Inflammatory macrophage (primary cell): ENCODE measurements at places on chromosomes 13 and 19.
A peak's percentile ranks its signal among the peaks of the same experiment; 100 is the strongest.

DNA sequence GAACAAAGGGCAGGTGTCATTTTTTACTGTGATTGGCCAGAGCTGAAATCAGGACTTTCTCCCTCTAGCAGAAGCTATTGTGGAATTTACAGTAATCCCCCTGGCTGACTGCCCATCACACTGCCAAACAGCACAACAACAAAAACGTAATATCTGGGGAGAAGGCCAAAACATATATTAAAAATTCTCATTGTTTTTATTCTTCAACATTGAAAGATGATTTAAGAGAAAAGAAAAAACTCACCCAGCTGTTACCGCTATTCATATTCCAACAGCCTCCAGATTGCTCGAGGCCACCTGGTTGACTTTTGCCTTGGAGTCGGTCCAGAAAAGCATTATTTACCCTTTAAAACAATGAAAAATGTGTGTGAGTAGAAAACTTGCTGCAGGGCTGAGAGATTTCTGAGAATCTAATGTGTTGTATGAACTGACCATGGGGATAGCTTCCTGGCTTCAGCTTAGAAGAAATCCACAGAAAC, 97.2 kb downstream of the EPSTI1 start:
- no peak for DNase-seq

DNA sequence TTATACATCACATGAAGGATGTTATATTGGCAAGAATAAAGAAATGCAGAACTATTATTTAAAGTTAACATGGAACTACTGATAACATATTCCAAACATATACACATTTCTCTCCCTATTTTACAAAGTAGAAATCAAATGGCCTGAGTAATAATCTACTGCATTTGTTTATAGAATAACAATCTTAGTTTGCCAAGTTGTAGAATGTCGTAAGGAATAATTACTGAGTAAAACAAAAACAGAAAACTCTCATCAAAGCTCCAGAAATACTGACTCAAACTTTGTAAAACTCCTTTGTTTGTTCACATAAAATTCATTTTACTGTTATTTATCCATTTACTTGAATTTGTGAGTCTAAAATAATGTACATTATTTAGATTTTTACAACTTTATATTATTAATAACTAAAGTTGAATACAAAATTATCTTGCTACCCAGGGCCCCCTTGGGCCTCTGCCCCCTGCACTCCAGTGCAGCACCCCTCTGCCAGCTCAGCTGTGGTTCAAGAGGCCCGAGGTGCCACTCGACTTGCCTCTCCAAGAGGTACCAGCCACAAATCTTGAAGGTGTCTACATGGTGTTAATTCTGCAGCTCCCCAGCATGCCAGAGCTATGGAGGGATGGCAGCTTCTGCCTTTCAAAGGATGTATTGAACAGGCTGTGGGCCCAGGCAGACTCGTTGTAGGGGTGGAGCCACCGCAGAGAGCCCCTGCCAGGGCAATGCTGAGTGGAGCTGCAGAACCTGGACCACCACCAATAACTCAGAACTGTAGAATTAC, 2819.7 kb downstream of the PCDH9 start:
- DNase-seq, result no peak

DNA sequence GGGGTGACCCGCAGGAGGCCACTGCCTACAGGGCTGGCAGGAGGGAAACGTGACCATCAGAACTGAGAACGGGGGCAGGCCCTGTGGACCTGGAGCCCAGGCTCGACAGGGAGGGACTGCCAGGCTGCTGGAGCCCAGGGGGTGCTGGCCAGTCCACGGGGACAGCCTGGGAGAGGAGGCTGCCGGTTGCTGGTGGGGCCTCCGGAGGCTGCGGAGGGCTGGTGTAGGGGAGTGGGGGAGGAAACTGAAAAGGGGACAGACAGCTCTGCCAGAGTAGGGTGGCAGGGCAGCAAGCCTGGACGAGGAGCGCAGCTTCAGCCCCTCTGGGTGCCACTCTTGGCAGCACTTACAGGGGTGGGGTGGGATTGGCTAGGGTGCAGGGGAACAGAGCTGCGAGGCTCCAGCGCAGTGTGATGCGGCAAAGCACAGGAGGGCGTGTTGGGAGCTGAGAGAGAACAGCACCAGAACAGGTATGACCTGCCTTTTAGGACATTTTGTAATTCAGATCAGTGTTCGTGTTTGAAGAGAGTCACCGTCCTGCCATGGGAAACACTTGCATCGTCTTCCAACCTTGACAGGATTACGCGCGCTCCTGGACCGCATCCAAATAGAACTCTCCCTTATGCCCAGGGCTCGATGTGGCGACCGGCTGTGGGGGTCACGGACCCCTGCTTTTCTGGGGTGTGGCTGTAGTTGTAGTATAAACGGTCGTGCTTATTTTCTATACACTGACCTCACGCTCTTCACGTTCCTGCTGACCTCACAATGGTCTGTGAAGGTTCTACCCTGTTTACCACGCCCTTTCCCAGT, 19.9 kb upstream of the ARHGEF7 start:
- no peak for DNase-seq

- DNase-seq, result no peak
These were observed 384.9 kb upstream of the ZNF507 start for GRCh38 chr19:31960474-31960873.

- DNase-seq, result no peak
These were observed 42.8 kb downstream of the RNF6 start for GRCh38 chr13:26179344-26179743.

DNA sequence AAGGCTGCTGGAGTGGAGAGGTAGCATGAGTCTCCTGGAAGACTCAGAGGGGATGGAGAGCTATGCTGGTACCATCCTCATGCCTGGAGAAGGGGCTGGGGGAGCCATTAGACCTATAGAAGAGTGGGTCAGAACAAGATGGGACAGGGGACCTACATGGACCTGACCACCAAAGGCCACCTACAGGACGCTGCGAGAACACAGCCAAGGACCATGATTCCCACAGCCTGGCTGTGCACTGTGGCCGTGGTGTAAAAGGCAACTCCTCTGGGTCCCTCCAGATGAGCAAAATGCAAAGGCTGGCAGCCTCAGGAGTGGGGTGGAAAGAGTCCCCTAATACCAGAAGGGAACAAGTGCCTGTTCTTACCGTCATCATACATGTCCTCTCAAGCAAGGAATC, 216.2 kb downstream of the SLC7A1 start:
- DNase-seq, result no peak

DNA sequence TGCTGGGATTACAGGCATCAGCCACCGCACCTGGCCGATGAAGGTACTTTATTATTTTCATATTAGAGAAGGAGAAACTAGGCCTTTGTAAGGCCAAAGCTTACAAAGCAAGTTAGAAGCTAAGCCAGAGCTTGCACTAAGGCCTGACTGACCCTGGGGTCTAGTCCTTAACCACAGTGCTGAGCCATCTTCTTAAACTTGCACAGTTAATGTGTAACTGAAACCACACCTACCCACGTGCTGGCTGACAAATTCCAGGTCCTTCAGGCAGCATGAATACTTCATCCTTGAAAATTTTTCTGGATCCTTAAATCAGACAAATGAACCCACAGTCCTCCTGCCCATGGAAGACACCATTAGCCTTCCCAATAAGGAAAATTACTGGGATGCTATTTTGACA, 880.6 kb downstream of the UQCRFS1 start:
- DNase-seq, result no peak

DNA sequence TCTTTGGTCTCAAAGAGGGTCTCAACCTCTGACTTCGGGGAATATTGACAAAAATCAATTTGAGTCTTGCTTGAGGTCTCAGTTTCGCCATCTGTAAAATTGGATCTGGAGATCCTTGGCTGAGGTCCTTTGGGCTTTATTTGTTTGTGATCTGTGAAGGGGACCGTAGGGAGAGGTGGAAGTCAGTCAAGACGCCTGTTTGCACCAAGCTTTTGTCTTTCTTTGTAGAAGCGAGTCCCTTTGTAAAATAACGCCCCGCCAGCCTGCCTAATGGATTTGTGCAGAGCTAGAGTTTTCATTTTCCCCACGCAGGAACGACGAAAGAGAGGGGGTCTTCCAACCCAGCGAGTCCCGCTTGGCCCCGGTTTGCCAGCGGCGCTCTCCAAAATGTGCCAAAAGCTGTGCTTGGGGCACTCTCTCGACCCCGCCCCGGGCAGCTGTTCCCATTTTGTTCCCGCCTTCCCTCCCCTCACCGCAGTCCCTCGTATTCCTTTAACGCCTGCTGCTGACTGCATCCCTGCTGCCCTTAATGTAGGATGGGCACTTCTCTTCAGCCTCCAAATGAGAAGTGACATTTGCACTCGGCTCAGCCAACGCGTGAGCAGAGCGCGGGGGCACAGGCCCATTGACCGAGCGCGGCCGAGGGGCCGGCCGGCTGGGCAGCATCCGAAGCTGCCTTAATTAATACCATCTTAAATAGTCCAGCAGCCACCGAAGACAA, 13.0 kb downstream of the ZIC5 start:
- DNase-seq, result no peak

GRCh38 chr13:79686441-79686840, 205.5 kb downstream of the NDFIP2 start:
- DNase-seq, result no peak

GRCh38 chr19:23999821-24000610, 85.3 kb downstream of the ZNF726 start:
- DNase-seq, result no peak

GRCh38 chr13:100363874-100364273, 224.7 kb downstream of the GGACT start:
- DNase-seq, result no peak

- no peak for DNase-seq
These were observed 665.6 kb upstream of the ARGLU1 start for GRCh38 chr13:107233541-107233940.

DNA sequence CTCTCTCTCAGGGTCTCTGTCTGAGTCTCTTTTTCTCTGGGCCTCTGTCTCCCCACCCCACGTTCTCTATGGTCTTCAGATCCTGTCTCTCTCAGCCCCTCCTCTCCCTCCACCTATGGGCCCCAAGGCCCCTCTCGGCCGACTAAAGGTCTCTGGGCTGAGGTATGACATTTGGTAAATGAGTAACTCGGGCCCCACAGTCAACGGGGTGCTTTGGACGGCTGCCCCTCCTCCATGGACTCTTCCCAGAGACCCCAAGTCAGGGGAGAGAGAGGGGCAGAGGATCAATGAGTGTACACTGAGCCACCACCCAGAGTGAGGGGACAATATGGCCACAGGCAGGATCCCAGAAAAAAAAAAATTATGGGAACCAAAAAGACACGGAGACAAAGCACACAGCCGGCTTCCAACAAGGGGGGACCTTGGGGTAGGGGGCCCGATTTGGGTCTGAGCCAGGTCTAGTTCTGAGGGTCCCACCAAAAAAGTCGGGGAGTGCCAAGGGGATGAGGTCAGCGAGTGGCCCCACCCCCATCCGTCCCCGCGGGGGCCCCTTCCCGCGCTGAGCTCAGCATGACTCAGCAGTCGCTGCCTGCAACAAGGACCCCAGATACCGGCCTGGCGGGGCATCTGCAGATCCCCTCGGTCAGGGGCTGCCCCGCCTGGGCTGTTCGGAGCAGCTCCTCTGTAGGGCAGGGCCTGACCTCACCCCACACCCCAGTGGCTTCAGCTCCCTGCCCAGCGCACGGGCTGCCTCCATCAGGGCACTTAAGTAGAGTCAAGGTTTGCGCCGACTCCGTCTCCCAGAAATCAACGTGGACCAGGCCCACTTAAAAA, 1.5 kb upstream of the FTL start:
- peak; percentile 46 for DNase-seq

DNA sequence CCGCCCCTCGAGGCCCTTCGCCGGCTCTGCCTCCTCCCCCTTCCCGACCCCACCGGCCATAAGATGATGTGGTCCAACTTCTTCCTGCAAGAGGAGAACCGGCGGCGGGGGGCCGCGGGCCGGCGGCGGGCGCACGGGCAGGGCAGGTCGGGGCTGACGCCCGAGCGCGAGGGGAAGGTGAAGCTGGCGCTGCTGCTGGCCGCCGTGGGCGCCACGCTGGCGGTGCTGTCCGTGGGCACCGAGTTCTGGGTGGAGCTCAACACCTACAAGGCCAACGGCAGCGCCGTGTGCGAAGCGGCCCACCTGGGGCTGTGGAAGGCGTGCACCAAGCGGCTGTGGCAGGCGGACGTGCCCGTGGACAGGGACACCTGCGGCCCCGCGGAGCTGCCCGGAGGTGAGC, 1.4 kb downstream of the CACNG6 start:
- DNase-seq, result no peak

- DNase-seq, result no peak
These were observed 615.8 kb downstream of the DIAPH3 start for GRCh38 chr13:59547950-59548349.

GRCh38 chr19:51263808-51264207, 12.9 kb downstream of the SIGLECL1 start:
- DNase-seq, result no peak

DNA sequence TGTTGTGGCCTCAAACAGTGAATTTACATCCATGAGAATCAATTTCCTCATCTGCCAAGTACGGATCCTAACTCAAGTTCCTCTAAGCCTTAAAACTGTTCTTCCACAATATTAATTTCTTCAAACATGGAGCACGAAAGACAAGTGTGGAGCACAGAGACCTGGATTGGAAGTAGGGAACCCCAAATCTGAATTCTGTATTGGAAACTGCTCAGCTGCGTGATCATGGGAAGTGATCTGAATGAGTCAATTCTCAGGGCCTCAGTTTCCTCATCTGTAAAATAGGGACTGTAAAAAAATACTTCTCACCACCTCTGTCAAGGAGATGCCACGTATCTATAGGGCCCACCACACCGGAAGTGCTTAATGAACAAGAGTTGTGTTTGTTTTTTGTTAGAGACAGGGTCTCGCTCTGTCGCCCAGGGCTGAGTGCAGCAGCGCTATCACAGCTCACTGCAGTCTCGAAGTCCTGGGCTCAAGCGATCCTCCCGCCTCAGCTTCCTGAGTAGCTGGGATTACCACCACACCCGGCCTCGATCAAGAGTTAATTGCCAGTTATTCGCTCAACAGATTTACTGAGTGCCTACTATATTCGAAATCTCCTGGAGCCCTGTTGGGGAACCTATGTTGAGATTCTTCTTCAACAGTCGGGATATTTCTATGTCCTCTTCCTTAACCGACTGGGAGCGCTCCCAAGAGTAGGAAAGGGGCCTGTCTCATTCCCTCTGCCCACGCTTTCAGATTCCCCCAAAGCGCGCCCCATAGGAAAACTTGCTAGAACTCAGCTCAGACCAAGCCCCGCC, 1.6 kb downstream of the SERTAD3 start:
- no peak for DNase-seq

DNA sequence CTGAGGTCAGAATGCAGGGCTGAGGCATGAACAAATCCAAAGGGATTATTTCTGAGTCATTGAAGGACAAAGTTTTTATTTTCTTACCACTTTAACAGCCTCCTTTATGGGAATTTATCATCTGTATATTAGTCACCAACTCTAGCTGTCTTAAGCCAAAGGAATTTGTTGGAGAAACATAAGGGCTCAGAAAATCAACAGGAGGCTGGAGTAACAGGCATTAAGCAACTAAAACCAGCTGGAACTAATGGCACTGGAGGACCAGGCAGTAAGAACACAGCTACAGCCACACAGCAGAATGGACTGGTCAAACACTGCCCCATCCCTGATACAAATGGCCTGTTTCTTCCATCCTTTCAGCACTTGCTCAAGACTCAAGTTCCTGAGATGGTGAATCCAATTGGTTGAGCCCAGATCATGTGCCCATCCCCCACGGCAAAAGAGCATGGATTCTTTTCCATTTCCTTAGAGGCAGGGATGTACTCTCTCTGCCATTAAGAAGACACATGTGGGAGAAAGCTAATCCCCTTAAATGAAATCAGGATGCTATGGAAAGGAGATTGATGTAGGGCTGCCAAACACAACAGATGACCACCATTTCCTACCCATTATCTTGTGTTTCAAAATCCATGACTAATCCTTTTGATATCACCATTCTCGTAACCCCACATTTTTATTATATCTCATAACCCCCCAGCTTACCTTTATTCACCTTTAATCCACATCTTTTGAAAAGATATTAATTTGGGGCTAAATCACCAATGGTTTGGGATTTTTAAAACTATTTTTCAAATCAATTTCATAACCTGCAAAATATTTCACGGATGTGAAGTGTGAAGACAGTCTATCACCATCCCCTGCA, 157.0 kb upstream of the FNDC3A start:
- no peak for DNase-seq
